Naive thymus-derived CD4-positive, alpha-beta T cell (primary cell): ENCODE measurements at places on chromosomes 1 and 21. TPM values are rescaled to one million over a fixed set of nuclear protein-coding genes. Genes with fewer than 3 reads are reported as not detected.

The PLEKHN1 gene
- 1.0 TPM for total RNA-seq

The ERICH3 gene
- total RNA-seq, result not detected in 2 replicates

DNA sequence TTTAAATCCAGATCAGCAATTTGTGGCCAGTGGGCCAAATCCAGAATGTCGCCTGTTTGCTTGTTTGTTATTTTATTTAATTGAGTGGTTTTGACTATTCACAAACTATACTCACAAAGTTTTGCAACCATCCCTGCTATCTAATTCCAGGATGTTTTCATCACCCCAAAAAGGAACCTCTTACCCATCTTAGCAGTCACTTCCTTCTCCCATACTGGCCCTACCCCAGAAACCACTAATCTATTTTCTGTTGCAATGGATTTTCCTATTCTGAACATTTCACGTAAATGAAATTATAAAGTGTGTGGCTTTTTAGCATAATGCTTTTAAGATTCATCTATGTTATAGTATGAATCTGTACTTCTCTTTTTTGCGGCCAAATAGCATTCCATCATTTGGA lies 41.3 kb downstream of the WDTC1 start:
- H3K27me3 ChIP-seq, result no peaks in the 10 kb centered on the region
- H3K27ac ChIP-seq, result no peak overlapping the region
- no peak for DNase-seq
- peaks cover 4% of the 10 kb centered on the region for H3K36me3 ChIP-seq
- H3K4me1 ChIP-seq, result no peaks in the 10 kb centered on the region
- H3K4me3 ChIP-seq, result no peak overlapping the region

GRCh38 chr1:167263819-167264464 lies 43.3 kb downstream of the POU2F1 start:
- no peaks in the 10 kb centered on the region for H3K36me3 ChIP-seq
- peaks cover 29% of the 10 kb centered on the region for H3K4me1 ChIP-seq
- H3K4me3 ChIP-seq, result no peak overlapping the region
- peak; percentile 6 for DNase-seq
- no peak overlapping the region for H3K27ac ChIP-seq

GRCh38 chr21:43727519-43728153 lies 8.7 kb downstream of the PDXK start:
- H3K27ac ChIP-seq, result no peak overlapping the region
- DNase-seq, result no peak
- no peaks in the 10 kb centered on the region for H3K27me3 ChIP-seq
- peak overlapping the region; percentile 50 for H3K4me3 ChIP-seq

DNA sequence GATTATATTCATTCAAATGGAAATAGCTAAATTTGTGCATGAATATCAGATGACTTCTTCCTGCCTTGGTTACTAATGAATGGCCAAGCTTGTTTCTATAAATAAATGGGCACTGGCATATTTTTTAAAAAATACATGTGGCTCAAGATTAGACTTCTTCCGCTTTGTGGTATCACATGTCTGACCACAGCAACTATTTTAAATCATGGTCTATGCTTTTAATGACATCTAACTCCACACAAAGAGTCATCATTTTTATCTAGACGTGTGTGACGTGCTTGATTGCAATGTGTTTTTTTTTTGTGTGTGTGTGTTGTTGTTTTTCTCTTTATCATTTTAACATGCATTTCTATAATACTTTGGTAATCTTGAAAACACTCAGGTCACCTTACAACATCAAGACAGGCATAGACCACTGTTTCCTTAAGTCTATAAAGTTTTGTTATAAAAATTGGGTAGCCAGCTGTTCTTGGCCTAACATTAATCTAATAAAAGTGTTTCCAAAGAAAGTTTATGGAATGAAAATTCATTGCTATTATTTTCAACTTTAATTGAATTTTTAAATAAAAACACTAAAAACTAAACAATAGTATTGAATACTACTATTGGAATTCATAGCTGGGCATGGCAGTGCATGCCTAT lies 29.5 kb downstream of the RGS1 start:
- no peaks in the 10 kb centered on the region for H3K36me3 ChIP-seq
- peaks cover 15% of the 10 kb centered on the region for H3K4me1 ChIP-seq
- no peaks in the 10 kb centered on the region for H3K27me3 ChIP-seq
- no peak for DNase-seq
- no peak overlapping the region for H3K4me3 ChIP-seq
- no peak overlapping the region for H3K27ac ChIP-seq

- no peaks in the 10 kb centered on the region for H3K36me3 ChIP-seq
- H3K27ac ChIP-seq, result no peak overlapping the region
- DNase-seq, result no peak
- H3K4me1 ChIP-seq, result no peaks in the 10 kb centered on the region
- no peaks in the 10 kb centered on the region for H3K27me3 ChIP-seq
- H3K4me3 ChIP-seq, result no peak overlapping the region
Measured at GRCh38 chr1:102799496-102799895, 308.8 kb downstream of the COL11A1 start.

- no peak overlapping the region for H3K4me3 ChIP-seq
- DNase-seq, result no peak
- peaks cover 20% of the 10 kb centered on the region for H3K4me1 ChIP-seq
- H3K27ac ChIP-seq, result no peak overlapping the region
Measured at GRCh38 chr1:155307247-155307740, 1.4 kb upstream of the FDPS start.

- H3K27me3 ChIP-seq, result peaks cover 4% of the 10 kb centered on the region
- H3K36me3 ChIP-seq, result no peaks in the 10 kb centered on the region
- no peak for DNase-seq
- H3K4me3 ChIP-seq, result no peak overlapping the region
- H3K27ac ChIP-seq, result no peak overlapping the region
- H3K4me1 ChIP-seq, result no peaks in the 10 kb centered on the region
Measured at GRCh38 chr1:110086961-110087360, 16.5 kb upstream of the ALX3 start.

- no peak overlapping the region for H3K4me3 ChIP-seq
- H3K4me1 ChIP-seq, result no peaks in the 10 kb centered on the region
- no peak for DNase-seq
- no peak overlapping the region for H3K27ac ChIP-seq
- no peaks in the 10 kb centered on the region for H3K27me3 ChIP-seq
Measured at GRCh38 chr1:231807541-231807940, 181.0 kb downstream of the DISC1 start.
